CD8-positive, alpha-beta memory T cell (primary cell): ENCODE measurements at places on chromosomes 12 and 14. TPM values are rescaled to one million over a fixed set of nuclear protein-coding genes. Genes with fewer than 3 reads are reported as not detected.

The FAM186B gene
- not detected for polyA plus RNA-seq

GRCh38 chr14:86654558-86655184 lies 1124.7 kb downstream of the FLRT2 start:
- peak; percentile 7 for DNase-seq

DNA sequence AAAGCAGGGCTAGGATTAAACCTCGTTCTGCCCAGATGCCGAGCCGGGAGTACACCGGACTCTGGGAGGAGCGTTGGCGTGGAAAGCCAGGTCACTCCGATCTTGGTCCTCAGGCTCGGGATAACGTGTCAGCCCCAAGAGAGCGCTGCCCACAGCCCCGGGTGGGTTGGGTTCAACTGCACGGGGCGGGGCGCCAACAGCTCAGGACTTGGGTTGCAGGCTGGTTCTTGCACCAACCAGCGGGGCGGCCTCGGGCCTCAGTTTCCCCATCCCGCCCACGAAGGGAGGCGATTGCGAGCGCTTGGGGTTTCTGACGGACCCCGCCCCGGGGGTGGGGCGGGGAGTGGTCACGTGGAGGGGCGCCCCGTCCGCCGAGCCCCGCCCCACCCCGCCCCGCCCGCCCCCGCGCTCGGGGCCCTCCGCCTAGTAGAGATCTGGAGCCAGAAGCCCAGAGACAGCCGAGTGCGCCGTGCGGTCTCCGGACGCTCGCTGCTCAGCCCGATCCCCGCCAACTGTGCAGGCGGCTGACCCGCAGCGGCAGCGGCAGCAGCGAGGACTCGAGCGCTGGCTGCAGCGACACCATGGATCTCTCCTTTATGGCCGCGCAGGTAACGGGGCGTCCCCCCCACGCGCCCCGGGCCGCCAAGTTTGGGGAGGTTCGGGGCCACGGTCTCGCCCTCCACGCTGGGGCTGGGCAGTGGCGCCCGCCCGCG lies at the start of gene C14orf132:
Gene C14orf132, plus strand, starts transcription at position 443 of the 713 bp plus-strand sequence. Its CDS starts 139 bp downstream, at position 582.
- DNase-seq, result no peak

DNA sequence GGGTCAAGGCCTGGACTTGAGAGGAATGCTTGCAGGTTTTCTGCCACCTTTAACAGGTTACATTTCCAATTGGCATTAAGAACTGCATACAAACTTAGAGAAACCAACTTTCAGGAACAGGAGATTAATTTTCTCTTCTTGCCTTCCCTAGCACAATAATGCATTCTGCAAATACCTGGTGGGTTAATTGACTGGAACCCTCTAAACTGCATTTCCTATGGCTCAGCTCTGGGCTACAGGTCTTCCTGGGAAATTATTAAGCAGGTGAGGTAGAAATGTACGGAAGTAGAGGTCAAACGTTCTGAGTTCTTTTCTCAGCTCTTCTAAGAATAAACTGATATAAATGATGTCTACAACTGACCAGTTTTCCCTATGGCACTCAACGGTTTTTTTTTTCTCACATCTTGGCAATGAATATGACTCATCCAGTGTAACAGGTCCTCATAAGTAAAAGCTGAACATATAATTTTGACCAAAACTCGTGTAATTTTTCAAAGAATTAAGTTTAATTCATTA lies 144.9 kb upstream of the PELI2 start:
- no peak for DNase-seq

DNA sequence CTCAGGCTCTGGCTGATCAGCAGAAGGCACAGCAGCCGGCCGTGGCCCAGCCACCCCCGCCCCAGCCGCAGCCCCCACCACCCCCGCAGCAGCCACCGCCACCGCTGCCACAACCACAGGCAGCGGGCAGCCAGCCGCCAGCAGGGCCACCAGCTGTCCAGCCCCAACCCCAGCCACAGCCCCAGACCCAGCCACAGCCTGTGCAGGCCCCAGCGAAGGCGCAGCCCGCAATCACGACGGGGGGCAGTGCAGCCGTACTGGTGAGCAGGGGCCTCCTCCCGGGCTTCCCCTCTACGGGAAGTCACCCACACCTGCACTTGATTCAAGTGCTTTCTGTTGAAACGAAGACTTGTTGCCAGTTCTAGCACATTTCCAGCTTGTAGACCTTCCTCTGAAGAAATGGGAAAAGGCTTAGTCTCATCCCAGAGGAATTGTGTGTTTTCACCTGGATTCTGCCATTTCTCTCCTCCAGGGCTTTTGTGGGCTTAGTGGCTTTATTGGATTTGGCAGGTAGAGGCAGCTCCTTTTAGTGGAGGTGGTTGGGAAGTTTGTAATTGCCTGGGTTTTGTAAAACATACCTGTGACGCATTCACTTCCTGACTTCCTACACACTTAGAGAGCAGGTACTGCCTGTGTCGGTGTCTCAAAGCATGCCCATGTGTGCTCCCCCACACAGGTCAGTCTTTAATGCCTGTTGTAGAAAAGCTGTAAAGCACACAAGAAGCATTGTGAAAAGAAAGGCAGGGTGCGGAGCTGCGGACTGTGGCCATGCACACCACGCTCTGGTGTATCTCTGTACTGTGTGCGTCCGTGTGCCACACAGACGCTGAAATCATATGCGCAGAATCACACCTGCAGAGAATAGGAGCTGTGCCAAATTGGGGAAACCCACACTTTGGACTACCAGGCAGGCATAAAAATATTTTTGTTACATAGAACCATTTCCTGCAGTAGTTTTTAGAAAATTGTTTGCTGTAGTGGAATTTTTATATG lies 90.5 kb downstream of the DDX51 start:
- DNase-seq, result no peak

DNA sequence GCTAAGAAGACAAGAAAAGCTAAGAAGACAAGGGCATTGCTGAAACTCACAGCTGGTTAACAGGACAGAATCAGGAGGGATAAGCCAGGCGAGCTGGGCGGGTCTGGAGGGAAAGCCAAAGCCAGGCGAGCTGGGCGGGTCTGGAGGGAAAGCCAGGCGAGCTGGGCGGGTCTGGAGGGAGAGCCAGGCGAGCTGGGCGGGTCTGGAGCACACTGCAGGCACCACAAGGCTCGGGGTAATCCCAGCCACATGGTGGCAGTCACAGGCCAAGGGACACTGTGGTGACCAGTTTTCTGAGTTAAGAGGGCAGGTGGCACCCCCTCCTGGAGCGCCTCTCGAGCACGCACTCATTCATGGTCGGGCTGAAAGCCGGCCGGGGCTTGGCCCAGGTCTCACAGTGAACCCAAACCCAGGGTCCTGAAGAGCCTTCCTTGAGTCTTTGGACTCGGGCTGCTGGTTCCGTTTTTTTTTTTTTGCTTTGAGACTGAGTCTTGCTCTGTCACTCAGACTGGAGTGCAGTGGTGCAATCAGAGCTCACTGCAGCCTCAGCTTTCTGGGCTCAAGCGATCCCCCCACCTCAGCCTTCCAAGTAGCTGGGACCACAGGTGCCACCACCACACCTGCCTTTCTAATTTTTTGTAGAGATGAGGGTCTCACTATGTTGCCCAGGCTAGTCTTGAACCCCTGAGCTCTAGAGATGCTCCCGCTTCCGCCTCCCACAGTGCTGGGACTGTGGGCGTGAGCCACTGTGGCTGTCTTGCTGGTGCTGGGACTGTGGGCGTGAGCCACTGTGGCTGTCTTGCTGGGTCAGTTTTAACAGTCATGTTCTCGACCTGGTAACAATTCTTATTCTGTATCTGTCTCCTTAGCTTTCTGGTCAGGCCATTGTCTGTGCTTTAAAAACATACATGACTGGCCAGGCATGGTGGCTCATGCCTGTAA lies 40.2 kb downstream of the HSP90AA1 start:
- DNase-seq, result no peak
